ENCODE measurements at places on chromosomes 12 and 14.
A peak's percentile ranks its signal among the peaks of the same experiment; 100 is the strongest.

DNA sequence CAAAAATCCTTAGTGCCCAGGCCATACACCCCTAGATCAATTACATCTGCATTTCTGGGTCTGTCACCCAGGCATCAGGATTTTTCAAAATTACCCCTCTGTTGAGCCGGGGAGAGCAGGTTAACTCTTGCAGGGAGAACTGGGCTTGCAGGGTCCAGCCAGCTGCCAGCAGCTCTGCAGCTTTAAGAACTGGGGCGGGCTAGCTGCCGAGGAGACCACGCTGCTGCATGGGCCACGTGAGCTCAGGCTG, at the start of gene DGLUCY:
TSS of gene DGLUCY (plus strand) at position 245 of the 250 bp plus-strand sequence. CDS start 46,222 bp downstream, outside the sequence.
- DNase-seq = peak; percentile 33

- DNase-seq = no peak
Observed at GRCh38 chr12:94297876-94298505, 149.6 kb downstream of the PLXNC1 start.

GRCh38 chr12:7110661-7111060, 1.6 kb upstream of the C1RL start:
- no peak for DNase-seq

DNA sequence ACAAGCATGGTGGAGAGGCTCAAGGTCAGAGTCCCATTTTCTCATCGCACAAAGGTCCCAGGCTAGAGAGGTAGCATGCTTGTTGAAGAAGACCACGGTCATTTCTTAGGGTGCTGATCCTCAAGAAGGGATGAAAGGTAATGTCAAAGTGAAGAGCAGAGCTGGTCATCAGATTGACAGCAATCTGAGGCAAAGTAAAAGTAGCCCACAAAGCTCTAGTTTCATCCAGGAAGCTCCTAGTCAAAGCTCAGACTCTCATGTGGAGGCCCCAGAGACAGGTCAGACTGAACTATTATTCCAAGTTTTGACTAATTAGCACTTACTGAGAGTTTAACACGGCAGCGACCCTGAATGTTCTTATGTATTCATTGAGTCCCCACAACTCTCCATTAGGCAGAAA, 270.6 kb downstream of the RPS29 start:
- DNase-seq = no peak

DNA sequence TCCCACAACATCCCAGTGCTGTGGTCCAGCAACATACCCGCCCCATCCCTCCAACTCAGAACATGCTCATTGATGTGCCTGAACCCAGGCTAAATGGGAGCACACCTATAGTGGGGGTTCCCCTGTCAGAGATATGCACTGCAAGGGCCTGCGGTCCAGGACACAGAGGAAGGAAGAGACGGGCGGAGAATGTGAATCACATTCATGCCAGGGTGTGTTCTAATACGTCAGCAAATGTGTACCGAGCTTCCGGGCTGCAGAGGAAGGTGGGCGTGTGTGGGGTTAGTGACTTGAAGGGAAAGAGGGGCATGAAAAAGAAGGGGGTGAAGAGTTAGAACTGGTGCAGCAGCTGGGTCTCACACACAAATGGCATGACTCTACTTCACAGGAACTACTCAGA, 83.7 kb downstream of the DPF3 start:
- no peak for DNase-seq

DNA sequence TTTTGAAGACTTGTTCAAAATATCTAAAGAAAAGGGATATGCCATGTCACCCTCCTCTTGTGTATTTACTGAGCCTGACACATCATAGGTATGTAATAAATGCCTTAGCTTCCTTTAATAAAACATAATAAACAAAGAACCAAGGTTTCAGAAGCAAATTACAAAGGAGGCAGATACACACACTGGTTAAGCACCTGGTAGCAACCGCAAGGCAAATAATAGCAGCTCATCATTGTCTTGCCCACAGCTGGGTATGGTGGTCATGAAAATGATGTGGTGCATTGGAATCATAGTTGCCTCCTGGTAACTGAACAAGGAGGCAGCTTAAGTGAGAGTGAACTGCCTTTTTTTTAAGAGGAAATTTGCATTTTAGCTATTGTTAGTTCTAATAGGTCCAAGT, 39.0 kb downstream of the PAX9 start:
- DNase-seq = no peak

DNA sequence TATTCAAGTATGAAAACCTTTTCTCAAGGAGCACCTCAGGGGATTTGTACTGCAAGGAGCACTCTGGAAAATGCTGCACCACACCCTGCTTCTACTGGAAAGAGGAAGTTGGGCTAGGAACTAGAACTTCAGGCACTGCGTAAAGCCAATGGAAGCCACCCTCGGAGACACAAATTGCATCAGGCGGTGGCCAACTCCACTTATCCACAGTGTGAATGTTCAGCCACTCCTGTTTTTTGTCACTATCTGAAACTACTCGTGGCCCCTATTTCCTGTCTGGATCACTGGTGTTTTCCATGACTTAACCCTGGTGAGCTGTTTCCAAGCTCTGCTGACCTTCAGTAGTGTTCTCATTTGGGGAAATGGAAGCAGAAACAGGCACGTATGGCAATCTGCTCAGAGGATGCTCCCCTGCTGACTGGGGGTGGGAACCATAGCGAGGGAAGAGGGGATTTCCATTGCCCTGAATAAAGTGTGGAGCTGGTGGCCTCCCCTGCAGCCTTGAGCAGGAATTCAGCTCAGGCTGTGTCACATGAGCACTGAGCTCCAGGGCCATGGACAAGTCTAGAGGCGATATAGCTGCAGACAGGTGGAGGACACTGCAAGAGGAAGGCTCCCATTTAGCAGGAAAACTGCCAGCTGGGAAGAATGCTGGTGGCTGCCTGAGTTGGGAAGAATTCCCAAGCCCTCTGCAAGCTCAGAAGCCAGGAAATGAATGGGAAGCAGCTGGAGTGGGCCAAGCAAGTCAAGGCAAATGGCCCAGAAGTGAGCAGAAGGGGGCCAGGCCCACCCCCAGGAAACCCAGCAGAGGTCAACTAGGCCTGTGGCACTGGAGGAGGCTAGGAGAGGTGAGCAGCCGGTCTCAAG, 50.5 kb upstream of the RAP1B start:
- DNase-seq = no peak

DNA sequence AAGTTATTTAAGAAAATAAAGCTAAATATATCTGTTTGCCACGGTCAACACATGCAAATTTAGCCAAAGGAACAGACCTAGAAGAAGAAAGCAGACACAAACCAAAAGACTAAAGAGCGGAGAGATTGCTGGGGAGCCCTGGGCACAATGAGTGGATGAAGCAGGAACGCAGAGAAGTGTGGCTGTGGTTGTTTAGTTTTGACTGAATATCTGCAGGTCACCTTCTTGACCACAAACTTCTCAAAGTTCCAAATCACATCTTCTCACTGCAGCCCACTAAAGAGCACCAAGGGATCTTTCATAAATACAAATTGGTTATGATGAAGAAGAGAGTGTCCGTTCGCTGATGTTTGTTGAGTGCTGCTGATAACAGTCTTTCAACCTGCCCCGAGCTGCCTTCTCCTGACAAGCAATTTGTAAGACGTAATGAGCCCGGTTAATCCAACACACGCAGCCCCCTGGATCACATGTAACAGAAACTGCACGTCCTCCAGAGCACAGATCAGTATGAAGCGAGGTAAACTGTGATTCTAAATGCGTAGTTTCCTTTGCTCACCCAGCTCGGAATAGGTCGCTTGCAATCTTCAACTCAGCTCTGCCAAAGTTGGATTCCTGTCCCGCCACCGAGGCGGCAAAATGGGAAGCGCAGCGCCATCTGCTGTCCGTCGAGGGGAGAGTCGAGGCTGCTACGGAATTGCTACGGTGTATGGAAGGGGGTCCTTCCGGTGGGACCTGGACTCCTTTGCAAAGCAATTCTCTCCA, 120.8 kb downstream of the GXYLT1 start:
- peak; percentile 54 for DNase-seq

DNA sequence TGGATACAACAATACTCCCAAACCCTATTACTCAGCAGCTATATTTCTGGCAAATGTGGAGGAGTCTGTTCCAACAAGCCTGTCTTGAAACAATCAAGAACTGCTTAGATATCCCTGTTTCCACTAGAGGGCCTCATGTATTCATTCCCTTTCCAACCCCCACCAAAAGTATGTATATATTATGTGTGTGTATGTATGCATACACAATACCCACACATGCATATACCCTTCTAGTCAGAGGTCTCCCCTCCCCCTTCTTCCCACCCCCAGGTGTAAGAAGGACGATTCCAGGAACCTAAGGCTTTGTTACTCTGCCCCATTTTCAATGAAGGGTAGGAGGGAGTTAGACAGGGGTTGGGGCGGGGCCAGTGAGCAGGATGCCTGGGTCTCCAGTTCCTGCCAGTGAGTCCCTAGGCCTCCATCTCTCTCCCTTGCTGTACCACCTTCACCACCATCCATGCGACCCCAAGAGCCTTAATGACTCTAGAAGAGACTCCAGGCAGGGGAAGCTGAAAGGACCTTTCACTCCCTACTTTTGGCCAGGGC, at the start of gene DGKA:
TSS of gene DGKA (plus strand) at position 392 of the 546 bp plus-strand sequence. CDS start 5,342 bp downstream, outside the sequence.
- DNase-seq = peak; percentile 51

DNA sequence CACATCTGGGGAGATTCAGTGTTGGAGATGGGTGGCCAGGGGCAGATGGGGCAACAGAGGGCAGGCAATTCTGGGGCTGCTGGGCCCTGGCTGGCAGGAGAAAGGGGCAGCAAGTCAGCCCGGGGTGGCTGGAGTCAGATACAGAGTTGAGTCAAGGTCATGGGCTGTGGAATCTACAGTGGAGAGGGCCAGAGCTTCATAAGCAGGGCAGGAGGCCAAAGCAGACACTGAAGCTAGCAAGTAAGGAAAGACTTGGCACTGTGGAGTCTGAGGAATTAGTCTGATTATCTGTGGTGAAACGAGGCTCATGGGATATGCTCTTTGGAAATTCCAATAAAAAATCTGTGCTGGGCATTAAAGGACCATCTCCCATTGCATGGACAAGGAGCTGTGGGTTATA, 95.5 kb downstream of the TMX1 start:
- no peak for DNase-seq

DNA sequence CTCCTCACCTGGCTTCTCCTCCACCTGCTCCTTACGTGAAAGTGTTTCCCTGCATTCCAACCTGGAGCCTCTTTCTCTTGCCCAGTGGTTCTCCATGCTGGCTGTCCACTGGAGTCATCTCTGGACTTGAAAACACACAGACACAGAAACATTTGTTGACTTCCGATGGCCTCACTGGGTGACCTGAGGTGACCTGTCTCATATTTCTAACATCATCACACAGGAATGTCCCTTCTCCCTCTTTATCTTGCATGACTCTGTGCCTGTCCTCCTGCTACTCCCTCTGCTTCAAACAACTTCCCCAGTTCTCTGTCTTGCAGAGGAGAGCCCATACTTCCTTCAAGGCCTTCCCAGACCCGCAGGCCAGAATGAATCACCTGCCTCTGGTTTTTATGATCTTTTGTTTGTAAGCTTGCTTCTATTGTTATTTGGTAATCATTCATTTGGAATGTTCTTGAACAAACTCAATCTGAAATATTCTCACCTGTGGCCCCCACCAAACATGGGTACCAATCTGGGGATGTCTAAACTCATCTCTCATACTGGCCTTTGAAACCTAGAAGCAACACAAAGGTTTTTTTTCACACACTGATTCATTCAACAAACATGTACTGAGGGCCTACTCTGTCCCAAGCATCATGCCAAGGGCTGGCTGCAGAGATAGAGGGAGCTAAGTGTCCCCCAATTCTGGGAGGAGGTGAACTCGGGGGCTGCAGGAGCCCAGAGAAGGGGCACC, 9.7 kb upstream of the RIN3 start:
- no peak for DNase-seq

DNA sequence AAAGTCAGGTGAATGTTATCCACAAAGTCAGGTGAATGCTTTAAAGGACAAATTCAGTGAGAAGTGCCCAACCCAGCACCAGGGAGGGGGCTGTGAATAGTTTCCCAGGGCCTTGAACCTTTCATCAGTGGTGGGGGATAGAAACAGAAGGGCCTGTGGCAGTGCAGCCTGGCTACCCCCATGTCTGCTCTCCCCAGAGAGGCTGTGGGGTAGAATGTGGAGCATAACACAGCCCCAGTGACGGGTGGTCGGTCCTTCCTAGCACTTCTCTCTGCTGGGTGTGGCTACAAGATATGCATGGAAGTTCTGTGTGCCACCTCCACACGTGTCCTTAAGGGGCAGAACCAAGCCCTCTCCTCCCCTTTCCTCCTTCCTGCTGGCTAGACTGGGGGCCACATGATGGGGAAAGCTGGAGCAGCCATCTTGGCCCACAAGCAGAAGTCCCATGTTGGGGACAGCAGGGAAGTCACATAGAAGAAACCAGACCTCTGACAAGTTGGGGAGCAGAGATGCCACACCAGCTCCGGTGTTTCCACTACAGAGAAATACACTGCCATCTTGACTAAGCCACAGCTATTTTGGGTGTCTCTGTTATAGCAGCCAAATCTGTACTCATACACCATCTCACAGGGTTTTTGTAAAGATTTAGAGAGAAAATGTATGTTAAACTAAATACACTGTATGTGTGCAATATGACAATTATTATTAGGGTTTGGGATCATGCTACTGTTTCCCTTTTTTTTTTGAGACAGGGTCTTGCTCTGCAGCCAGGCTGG, 17.0 kb downstream of the RITA1 start:
- no peak for DNase-seq

- DNase-seq = no peak
Observed at GRCh38 chr12:130568501-130568900, 147.6 kb downstream of the RIMBP2 start.

DNA sequence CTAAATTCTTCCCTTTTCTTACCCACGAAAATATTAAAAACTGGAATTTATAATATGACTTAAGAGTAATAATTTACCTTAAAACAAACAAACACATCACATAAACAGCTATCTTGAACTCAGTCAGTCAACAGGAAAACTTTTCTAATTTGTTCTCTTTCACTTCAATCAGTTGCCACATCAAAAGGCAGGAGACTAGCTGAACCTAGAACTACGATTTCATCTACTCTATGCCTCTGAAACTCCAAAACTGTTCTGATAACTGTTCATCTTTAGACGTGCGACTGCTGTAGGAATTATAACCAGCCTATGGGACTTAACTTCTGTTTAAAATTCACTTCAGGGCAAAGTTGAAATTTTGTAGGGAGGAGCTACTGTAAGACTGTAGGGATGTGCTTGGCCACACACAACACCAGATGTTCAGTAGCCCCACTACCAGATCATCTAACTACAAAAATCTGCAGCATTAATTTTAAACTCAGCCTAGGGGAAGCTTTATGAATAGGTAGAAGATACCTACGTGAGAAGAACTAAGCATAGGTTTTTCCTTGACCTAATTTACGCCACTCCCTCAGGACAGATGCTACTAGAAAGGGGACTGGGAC, 7.6 kb upstream of the RAD51AP1 start:
- DNase-seq = no peak

- no peak for DNase-seq
Observed at GRCh38 chr14:104926619-104927431, 2.1 kb downstream of the PLD4 start.

- DNase-seq = no peak
Observed at GRCh38 chr14:51185754-51186153, 54.3 kb upstream of the TMX1 start.
